CD4-positive, alpha-beta T cell treated with Interferon alpha-2 for 1 hour (primary cell): ENCODE measurements at places on chromosomes 2 and 18.

GRCh38 chr18:56257205-56257604 lies 381.2 kb downstream of the TXNL1 start:
- DNase-seq: no peak

- no peak for DNase-seq
Measured at GRCh38 chr18:61995618-61996017, 102.8 kb upstream of the RNF152 start.

GRCh38 chr2:46372475-46372874 lies 75.3 kb downstream of the EPAS1 start:
- no peak for DNase-seq

GRCh38 chr2:219642465-219643083 lies 15.1 kb downstream of the SLC4A3 start:
- DNase-seq: peak; percentile 92

- DNase-seq: no peak
Measured at GRCh38 chr2:132758995-132759394, 89.0 kb upstream of the LYPD1 start.

DNA sequence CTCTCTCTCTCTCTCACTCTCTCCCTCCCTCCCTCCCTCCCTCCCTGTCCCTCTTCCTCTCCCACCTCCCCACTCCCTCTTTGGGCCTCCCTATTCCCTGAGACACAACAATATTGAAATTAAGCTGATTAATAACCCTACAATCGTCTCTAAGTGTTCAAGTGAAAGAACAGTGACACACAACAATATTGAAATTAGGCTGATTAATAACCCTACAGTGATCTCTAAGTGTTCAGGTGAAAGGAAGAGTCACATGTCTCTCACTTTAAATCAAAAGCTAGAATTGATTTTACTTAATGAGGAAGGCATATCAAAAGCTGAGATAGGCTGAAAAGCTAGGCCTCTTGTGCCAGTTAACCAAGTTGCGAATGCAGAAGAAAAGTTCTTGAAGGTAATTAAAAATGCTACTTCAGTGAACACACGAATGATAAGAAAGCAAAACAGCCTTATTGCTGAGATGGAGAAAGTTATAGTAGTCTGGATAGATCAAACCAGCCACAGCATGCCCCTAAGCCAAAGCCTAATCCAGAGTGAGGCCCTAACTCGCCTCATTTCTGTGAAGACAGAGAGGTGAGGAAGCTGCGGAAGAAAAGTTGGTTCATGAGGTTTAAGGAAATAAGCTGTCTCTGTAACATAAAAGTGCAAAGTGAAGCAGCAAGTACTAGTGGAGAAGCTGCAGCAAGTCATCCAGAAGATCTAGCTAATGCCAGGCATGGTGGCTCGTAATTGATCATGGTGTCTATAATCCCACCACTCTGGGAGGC lies 21.3 kb downstream of the MALT1 start:
- DNase-seq: peak; percentile 61

DNA sequence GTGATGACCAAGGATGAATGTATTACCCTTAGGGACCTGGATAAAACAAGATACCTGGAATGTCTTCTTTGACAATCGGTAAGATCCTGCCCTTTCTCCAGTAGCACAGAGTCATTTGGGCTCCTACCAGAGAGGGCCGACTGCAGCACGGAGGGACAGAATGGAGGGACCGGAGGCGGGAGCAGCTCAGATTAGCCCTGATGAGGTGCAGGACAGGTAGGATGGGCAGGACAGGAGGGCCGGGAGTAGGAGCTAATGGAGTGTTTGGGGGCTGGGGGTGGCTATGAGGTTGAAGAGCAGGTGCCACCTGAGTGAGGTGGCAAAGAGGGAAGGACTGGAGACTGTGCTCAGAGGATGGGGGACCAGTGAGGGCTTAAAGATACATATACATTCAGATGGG lies 9.9 kb upstream of the PRELID3A start:
- no peak for DNase-seq

GRCh38 chr2:33485051-33485450 lies 8.6 kb downstream of the RASGRP3 start:
- DNase-seq: no peak

GRCh38 chr2:206515580-206515979 lies 72.2 kb downstream of the ADAM23 start:
- DNase-seq: no peak

DNA sequence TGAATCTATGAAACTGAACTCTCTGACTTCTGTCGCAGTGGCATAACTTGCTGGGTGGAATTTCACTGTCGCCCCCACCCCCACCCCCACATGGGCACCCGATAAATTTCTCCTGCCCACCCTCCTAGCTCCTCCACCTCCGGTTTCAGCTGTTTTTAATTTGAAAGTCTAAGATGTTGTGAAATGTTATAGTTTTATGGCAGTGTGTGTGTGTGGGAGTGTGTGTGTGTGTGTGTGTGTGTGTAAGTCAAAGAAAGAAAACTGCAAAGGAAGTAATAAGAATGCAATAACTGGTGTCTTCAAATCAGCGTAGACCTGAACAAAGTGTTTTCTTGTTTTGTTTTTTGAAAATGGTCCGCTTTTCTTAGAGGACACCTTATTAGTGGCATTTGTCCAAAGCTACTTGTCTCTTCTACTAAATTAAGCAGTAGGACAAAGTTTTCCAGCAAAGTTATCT lies 388 bp downstream of the DTNA start:
- no peak for DNase-seq

- DNase-seq: no peak
Measured at GRCh38 chr18:398935-399630, 101.4 kb downstream of the COLEC12 start.

GRCh38 chr2:80255918-80256781 lies 48.4 kb downstream of the LRRTM1 start:
- no peak for DNase-seq

GRCh38 chr2:190369635-190370034 lies 26.2 kb downstream of the INPP1 start:
- DNase-seq: no peak

GRCh38 chr2:64296140-64296480 lies 151.9 kb upstream of the PELI1 start:
- DNase-seq: no peak

GRCh38 chr18:8623549-8624106 lies 14.4 kb downstream of the RAB12 start:
- DNase-seq: no peak

DNA sequence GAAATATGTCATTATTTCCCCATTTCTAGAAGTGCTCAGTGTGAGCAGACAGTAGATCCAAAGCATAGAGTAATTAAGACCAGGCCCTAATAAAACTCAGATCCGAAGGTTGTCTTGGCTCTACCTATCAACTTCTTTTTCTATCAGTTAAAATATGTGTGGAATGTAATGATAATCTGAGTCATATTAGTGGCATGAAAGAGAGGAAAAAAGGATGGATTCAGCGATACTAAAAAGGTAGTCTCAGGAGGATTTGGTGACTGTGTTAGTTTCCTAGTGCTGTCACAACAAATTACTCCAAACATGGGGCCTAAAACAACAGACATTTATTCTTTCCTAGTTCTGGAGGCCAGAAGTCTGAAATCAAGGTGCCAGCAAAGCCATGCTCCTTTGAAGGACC lies 103.7 kb upstream of the NABP1 start:
- DNase-seq: no peak

DNA sequence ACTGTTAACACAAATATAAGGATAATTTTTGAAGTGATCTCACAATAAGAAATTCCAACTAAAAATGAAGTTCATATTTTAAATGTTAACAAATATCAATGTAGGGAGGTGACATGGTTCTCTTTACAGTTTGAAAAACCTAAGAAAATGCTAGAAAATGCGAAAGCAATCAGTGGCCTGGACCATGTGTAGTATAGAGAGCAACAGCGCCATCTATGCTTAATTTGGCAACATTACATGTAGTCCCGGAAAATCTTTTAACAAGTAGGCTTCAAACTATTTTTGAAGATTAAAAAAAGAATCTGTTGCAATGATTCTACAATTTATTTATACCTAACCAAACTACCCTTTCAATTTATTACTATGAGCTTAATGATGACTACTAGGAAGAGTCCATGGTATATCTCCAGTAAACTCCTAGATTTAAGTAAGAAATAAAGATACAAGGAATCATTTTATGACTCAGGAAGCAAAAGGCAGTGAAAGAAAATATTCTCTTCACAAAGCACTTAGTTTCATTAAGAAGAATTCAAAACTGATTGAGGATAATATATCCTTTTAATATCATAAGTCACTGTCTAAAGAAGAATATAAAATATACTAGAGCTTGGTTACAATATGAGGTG lies 33.3 kb downstream of the NDUFA10 start:
- peak; percentile 58 for DNase-seq

GRCh38 chr2:144937910-144938709 lies 418.2 kb upstream of the ZEB2 start:
- DNase-seq: no peak

DNA sequence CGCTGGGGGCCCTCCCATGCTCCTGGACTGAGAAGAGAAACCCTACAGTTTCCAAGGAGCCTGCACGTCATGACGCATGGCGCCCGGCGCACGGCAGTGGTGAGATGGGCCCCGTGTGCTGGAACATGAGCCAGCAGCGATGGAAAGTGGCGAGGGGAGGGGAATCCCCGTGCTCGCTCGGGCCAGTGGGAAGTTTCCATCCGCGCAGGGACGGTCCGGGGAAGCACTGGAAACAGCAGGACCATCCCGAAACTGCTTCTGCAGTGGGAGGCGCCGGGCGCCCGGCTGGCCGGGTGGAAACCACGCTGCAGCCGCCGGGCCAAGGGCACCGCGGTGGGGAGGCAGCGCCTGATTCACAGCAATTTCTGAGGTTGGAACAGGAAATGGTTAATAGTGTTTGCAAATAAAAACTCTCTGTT lies 4.9 kb upstream of the PDCD1 start:
- no peak for DNase-seq

GRCh38 chr2:181008407-181008806 lies 28.0 kb downstream of the UBE2E3 start:
- DNase-seq: no peak

GRCh38 chr2:192206399-192206798 lies 11.7 kb upstream of the TMEFF2 start:
- DNase-seq: no peak

- no peak for DNase-seq
Measured at GRCh38 chr18:32200766-32201165, 10.9 kb downstream of the MEP1B start.

- no peak for DNase-seq
Measured at GRCh38 chr2:45014016-45014702, 4.9 kb upstream of the SIX2 start.

DNA sequence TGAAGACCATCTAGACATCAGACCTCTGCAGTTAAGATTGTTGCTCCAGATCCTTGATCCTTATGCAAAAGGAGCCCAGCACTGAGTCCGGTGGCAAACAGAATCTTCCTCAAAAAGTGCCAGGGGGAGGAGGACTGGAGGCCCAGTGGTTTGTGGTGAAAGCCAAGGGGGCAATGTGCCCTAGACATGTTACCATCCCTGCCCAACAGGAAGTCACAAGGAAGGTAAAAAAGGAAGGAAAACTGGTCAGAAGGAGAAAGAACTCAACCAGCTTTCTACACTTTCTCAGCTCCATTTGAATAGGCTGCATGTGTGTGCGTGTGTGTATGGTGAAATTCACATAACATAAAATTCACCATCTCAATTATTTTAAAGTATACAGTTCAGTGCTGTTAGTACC lies 25.0 kb upstream of the KDM3A start:
- no peak for DNase-seq

- DNase-seq: no peak
Measured at GRCh38 chr2:201882353-201883090, 76.2 kb downstream of the CDK15 start.
